ENCODE measurements at places on chromosomes 4 and X.
A peak's percentile ranks its signal among the peaks of the same experiment; 100 is the strongest.

GRCh38 chr4:11338956-11339782, 89.5 kb downstream of the HS3ST1 start:
- DNase-seq, result no peak

DNA sequence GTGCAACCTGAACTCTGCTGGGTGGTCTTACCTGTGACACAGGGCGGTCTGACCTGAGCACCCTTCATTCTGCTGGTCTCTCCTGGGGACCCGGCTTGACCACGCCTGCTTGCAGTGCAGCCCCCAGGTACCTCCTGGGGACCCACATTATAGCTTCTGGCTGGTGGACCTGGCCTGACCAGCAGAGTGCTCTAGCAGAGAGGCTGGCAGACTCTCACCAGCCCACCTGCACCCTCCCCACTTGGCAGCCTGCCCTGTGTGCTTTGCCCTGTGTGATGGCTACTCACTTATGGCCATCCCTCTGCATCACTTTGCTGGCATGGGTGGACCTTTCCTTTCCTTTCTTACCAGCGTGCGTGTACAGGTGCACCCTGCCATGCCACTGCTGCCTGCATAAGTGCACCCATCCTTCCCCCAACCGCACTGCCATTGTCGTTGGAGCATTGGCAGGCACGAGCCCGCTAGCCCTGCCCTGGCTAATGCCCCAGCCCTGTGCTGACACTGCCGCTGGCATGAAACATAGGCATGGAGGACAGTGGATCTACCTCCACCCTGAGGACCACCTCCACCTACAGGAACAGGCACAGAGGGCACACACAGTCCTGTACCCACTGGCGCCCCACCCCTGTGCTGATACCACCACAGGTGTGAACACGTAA, 21.5 kb upstream of the H2AZ1 start:
- DNase-seq, result no peak

DNA sequence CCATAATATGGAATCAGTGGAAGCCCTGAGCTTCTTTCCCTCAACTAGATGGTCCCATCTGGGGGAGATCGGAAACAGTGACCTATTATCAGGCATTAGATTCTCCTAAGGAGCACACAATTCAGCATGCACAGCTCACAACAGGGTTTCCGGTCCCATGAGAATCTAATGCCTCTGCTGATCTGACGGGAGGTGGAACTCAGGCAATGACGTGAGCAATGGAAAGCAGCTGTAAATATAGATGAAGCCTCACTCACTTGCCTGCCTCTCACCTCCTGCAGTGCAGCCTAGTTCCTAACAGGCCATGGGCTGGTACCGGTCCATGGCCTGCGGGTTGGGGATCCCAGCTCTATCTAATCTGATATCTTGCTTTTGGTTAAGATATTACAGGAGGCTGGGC, 88.9 kb downstream of the COX7B2 start:
- no peak for DNase-seq

- DNase-seq, result no peak
These were observed 75.3 kb upstream of the GRIA3 start for GRCh38 chrX:123108513-123109427.

- no peak for DNase-seq
These were observed 19.3 kb downstream of the NEK1 start for GRCh38 chr4:169593050-169593560.

DNA sequence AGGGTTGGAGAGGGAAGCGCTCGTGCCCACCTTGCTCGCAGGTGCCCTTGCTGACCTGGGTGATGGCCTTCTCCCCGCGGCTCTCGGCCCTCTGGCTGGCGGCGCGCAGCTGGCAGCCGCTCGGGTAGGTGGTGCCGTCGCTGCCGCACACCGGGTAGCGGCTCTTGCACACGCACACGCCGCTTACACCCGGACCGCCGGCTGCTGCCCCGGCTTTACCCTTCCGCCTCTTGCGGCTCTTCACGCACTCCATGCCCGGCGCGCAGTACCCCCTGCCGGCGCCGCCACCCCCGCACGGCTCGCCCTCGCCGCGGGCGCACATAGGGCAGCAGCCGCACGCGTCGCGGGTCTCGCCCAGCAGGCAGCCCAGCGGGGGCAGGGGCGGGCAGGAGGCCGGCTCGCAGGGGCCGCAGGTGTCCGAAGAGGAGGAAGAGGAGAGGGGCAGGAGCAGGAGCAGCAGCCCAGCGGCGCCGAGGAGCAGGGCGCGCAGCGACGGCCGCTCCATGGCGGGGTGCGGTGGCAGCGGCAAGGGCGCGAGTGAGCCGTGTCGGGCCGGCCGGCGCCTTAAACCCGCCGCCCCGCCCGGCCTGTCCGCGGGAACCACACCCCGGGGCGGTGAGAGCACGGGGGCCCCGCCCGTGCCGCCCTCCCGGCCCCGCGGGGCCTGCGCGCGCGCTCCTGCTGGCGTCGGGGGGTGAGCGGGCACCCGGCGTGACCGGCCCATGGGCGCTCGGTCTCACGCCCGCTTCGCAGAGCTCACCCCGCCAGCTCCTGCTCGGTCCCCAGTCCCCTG, at the start of gene IGFBP7:
Gene IGFBP7, minus strand, starts transcription at position 539 of the 793 bp plus-strand sequence. Its CDS starts 34 bp downstream, at position 505.
- DNase-seq, result no peak

DNA sequence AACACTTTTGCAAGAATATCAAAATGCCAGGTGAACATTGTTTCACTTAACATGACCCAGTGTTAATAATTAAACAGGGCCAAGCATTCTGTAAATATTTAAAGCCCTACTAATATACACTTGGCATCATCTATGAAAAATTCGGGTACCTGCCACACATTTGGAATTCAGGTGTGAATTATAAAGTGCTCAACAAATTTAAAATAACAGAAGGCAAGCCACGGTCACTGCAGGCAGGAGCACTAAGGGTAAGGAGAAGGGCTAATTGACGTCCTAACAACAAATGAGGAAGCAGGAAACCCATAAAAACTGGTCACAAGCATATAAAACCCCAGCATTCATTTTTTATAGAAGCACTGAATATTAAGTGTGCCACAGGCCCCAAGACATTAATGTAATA, 43.8 kb upstream of the CPEB2 start:
- no peak for DNase-seq

DNA sequence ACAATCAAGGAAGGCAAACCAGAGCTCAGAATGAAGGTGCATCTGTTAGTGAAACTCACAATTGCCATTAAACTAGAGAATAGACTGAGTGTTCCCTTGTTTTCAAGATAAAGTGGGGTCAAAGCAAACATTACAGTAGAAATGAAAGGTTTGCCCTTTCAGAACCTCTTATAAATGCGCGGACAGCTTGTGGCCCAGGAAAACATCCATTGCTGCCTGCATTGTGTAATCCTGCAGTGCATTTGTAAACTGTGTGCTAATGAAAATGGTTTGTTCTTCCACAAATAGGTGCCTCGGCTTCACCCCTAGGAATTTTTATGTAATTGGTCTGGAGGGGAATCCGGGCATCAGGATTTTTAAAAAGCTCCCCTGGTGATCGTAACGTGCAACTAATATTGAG, 62.8 kb downstream of the SNX25 start:
- no peak for DNase-seq

DNA sequence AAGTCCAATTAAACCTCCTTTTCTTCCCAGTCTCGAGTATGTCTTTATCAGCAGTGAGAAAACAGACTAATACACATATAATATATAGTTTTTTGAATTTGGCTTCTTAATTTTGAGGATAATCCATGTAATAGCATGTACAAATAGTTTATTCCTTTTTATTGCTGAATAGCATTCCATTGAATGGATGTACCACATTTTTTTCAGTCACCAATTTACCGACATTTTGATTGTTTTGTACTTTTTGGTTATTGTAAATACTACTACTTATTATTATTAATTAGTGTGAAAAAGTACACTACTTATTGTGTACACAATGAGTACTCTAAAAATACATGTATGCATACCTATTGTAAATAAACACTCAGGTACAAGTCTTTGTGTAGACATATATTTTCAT, 42.3 kb upstream of the ANXA10 start:
- no peak for DNase-seq

DNA sequence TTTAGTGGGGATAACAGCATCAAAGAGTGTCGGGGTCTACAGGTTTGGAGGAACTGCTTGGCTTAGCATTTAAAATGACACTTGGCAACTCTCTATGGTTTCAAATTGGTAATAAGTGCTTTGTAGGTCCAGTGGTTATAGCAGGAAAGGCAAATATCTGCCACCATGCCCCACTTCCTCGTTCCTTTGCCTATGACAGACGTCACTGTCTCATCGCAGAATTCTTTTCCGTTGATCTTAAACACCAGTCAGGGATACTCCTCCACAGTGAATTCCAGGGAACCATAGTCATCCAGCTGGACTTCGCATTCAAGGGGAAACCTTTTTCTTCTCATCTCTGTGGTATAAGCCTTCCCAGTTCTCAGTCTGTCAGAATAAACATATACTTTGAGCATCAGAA, 319.1 kb downstream of the GPAT3 start:
- no peak for DNase-seq

GRCh38 chr4:11439836-11440235, 11.1 kb upstream of the HS3ST1 start:
- no peak for DNase-seq

DNA sequence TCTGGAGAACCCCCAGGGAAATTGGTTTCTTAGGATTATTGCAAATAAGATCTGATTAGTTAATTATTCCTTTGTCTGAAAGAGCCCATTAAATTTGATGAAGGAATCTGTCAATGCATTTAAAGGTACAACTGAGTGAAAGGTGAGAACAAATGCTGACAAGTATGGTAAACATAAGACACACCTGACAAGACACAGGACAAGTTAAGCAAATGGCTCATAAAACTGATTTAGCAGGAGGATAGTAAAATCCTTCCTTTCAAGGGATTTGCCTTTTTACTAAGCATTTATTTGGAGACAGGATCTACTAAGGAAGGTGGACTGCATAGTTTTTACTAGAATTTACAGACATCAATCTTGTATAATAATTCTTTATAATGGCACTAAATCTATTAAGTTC, 553.9 kb downstream of the SPRY1 start:
- DNase-seq, result no peak

GRCh38 chr4:139828966-139829664, 163.5 kb downstream of the MGST2 start:
- no peak for DNase-seq

DNA sequence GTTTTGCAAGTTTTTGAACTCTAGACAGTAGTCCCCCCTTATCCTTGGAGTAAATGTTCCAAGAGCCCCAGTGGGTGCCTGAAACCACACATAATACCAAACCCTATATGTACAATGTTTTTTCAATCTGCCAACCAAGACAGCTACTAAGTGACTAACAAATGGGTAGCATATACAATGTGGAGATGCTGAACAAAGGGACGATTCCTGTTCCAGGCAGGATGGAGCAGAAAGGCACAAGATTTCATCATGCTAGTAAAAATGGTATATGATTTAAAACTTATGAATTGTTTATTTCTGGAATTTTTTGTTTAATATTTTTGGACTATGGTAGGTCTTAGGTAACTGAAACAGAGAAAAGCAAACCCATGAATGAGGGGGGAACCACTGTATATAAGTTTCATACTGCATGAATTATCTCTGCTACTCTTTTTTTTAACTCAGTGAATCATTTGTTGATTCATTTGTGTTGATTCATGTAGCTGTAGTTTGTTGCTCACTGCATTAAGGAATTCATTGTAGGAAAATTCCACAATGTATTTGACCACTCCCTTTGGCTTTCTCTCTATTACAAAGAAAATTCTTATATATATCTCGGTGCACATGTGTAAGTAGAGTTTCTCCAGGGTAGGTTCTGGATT, 21.9 kb upstream of the ANXA3 start:
- no peak for DNase-seq

DNA sequence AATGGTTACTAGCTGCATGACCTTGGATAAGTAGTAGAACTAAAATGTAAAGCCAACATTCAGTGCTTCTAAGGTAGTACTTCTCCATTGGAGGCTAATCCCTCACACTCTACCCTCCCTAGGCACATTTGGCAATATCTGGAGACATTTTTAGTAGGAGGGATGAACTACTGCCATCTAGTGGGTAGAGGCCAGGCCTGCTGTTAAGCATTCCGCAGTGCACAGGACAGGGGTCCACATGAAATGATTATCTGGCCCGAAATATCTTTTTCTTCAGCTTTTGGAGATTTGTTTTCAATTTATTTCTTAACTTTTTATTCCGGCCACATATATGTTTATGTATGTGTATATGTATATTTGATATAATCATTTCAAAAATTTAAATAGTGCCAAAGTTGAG, 36.0 kb upstream of the SPANXC start:
- DNase-seq, result peak; percentile 69

- no peak for DNase-seq
These were observed 9.8 kb downstream of the SMIM9 start for GRCh38 chrX:154824638-154825037.

DNA sequence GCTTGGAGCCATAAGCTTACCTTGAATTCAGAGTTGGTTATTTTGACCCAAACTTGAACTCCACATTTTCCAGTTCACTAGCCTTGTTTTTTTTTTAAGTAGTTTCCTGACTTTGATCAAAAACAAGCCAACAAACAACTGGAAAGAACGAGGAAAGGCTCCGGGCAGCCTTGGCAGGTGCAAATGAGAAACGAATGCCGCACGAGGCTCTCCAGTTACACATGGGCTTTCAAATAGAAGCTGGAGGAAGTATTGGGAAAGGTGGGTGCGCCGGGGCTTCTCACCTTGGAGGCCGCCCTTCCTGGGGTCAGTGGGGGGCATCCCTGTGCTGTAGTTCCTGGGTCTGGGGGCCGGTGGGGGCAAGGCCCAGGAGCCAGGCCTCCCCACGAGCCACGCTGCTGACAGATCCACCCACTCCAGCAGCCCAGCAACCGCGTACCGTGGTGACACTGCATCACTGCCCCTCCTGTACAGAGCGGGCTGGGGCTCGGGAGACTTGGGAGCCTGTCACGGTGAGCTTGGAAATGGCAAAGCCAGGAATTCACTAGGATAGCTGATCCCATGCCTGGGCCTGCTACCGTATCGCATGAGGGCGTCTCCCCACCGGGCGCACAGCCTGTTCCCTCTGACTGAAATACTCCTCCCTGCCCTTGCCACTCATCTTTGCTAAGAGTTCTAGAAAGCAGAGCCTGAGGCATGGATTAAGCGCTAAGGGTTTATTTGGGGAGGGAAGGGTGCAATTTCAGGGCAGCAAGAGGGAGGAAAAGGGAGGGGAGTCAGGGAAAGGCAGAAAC, 50.9 kb upstream of the ADRA2C start:
- DNase-seq, result no peak

DNA sequence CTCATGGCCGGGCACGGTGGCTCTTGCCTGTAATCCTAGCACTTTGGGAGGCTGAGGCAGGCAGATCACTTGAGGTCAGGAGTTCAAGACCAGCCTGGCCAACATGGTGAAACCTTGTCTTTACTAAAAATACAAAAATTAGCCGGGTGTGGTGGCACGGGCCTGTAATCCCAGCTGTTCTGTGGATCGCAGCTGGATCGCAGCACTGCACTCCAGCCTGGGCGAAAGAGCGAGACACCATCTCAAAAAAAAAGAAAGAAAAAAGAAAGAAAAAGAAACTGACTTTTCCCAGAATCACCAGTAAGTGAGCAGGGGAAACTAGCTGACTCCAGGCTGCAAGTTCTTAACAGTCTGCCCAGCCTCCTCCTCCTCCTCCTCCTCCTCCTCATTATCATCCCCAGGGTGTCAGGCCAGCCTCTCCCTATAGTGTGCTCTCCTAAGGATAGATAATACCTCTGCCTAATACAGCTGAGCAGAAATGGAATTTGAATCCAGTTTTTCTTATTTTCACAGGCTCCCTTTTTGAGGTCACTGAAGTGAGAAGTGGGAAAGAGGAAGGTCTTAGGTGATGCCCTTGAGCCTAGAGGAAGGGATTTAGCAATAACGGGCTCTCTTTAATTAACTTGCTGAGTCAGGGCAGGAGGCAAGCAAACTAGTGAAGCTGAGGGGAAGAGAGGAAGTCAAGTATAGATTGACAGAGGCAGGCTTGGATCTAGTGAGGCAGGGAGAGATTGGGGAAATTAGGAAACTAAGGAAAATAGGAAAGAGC, 11.8 kb upstream of the ELF2 start:
- DNase-seq, result no peak
